Stimulated activated CD4-positive, alpha-beta T cell treated with anti-CD3 and anti-CD28 coated beads, Interleukin-15, amount 100 ng/mL, for 1 hour (primary cell): ENCODE measurements at places on chromosomes 11 and 22.

DNA sequence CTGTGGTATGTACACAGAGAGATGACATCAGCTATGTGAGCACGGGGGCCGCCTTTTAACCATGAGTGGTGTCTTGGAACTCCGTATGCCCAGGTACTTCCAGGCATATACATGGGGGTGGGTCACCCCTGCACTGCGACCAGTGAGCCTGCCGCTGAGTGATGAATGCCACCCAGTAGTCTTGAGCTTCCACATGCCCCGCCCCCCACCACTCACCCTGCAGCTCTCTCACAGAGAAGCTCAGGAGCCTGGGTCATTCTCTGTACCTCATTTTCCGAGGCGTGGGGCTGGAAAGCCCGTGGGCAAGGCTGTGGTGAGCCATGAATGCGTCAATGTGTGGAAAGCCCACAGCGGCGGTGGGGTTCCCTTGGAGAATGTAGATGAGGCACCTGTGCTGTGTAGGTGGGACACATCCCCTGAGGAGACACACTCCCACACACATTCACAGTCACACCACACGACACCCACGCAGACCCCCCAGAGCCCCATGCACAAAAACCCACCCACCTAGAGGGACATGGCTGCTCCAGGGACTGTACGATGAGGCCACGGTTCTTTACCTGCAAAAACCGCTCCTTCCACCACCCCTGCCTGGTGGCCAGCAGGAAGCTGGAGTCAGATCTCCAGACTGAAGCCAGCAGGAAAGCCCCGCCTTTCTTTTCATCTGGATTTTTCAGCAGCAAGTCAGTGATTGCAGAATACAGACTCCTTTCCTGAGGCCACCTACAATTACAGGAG lies 67.6 kb downstream of the PIWIL3 start:
- DNase-seq = no peak

DNA sequence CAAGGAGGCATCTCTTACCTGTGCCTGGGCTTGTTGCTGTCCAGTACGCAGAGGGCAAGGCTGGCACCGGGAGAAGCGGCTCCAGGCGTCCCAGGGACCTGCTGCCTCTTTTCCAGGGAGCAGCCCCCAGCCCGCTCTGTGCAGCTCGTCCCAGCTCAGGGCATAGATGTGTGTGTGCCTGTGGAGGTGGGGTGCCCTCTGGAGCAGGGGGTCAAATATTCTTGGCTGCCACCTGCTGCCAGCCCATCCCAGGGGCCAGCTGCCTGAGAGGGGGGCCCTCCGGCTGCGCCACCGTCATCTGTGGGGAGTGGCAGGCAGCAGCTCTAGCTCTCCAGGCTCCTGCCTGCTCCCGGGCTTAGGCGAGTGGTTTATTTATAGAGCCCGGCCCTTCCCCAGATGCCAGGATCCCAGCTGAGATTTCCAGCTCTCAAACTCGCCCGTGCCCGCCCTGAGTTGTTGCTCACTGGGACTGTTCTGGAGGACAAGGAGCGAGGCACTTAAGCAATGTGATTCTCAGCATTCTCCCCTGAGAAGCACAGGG lies 87.5 kb downstream of the RTL6 start:
- no peak for DNase-seq

- no peak for DNase-seq
Measured at GRCh38 chr11:701741-702461, 4.1 kb upstream of the EPS8L2 start.

DNA sequence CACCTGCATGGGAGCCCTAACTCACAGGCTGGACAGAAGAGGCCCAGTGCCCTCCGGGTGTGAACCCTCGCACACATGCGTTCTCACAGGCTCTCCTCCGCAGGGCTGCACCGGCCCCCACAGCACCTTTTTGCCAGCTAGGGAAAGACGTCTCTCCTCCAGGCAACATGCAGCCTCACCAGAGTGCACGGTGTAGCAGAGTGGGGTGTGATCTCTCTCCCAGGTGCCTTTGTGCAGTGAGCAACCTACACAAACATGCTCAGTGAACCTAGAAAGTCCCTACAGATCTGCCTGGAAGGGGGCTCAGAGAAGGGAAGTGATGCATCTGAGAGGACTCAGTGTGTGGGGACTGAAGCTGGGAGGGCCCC lies 3.7 kb upstream of the CARNS1 start:
- no peak for DNase-seq

- DNase-seq = no peak
Measured at GRCh38 chr22:37775785-37776638, 31.7 kb upstream of the GCAT start.

GRCh38 chr22:44482776-44483175 lies 15.3 kb downstream of the RTL6 start:
- no peak for DNase-seq

DNA sequence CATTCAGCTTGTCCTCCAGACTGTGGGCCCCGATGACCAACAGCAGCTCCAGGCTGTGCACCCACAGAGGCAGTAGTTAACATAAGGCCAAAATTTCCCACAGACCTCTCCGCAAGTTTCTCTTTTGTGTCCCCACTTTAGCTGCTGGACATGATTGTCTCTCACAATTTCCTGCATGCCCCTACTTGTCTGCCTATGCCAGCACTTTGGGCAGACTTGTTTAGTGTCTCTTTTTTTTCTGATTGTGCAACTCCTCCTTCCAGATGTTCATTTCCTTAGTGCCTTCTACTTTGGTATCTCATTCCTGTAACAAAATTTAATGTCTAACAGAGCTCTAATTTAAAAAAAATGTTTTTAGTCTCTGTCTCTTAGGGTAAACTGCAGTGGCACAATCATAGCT lies 23.8 kb upstream of the SCN3B start:
- DNase-seq = no peak

DNA sequence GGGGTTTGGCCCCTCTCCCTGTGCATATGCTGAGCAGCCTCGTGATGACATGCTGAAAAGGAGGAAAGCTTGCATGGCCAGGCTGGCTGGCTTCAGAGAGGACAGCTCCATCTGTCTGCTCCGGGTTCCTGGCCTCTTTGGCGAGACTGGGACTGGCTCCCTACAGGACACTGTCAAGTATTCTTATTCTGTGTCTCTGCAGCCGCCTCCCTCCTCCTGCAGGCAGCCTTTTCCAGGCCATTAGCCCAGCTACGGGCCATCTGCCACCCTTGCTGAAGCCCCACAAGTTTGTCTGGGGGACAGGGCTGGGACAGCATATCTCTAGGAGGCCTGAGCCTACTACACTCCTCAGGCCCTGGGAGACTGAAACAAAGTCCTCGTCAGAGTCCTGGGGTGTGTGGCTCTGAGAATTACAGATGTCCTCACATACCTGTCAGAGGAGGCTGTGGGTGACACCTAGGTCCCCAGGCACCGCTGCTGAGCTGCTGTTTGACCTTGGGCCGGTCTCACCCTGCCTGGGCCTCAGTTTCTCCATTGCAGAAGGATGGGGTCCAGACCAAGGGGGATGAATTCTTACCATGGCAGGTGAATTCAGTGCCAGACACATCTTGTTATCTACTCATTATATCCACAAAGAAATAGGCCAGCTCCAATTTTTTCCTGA lies 11.0 kb downstream of the MRGPRG start:
- no peak for DNase-seq
